Colonic mucosa (tissue), 4 donors: ENCODE measurements at places on chromosomes 6 and 20. TPM values are rescaled to one million over a fixed set of nuclear protein-coding genes. Genes with fewer than 3 reads are reported as not detected.

JPH2 gene
- total RNA-seq, result 13.8 TPM

ADGRB3 gene
- total RNA-seq, result 0.98 TPM

ZC3H12D gene
- total RNA-seq, result 4.3 TPM

DEFB123 gene
- not detected for total RNA-seq

C2 gene
- total RNA-seq, result 15.2 TPM

KIF13A gene
- total RNA-seq, result 43.7 TPM

AFG1L gene
- 9.5 TPM for total RNA-seq

TBP gene
- total RNA-seq, result 11.7 TPM

CALHM6 gene
- 6.2 TPM for total RNA-seq

FNDC11 gene
- 0.69 TPM for total RNA-seq

DACT2 gene
- total RNA-seq, result 2.0 TPM

DNA sequence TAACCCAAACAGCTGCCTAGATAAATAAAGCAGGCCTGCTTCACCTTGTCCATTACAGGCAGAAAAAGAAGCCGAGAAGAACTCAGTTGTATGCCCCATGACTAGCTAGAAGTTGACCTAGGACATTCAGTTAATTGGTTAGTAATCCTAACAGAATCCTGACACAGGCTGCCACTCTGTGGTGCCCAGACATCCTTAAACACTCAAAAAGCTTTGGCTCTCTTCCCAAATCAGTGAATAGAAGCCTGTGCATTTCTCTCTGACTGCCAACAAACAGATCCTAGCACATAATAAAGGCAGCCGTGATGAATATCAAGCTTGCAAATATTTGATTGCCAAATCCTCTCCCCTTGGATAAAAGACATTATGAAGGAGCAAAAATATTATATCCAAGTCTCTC lies 519.1 kb upstream of the EYS start:
- no peak for DNase-seq

GRCh38 chr6:127857051-127857637 lies 43.7 kb downstream of the THEMIS start:
- DNase-seq, result no peak

- DNase-seq, result no peak
These were observed 39.3 kb downstream of the ATXN1 start for GRCh38 chr6:16721977-16722376.

DNA sequence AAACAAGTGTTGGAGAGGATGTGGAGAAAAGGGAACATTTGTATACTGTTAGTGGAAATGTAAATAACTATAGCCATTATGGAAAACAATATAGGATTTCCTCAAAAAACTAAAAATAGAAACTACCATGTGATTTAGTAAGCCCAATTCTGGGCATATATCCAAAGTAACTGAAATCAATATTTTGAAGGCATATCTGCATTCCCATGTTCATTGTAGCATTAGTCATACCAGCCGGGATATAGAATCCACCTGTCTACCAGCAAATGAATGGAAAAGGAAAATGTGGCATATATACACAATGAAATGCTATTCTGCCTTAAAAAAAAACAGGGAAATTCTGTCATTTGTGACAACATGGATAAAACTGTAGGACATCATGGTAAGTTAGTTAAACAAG lies 15.3 kb upstream of the C6orf58 start:
- DNase-seq, result no peak

GRCh38 chr6:158900663-158901312 lies 81.6 kb upstream of the EZR start:
- no peak for DNase-seq

- peak; percentile 36 for DNase-seq
These were observed 40.6 kb downstream of the ISM1 start for GRCh38 chr20:13261460-13262301.

- no peak for DNase-seq
These were observed 111.9 kb downstream of the DNAH8 start for GRCh38 chr6:38827024-38827423.

- DNase-seq, result no peak
These were observed 288.7 kb upstream of the FOXQ1 start for GRCh38 chr6:1023229-1023628.

DNA sequence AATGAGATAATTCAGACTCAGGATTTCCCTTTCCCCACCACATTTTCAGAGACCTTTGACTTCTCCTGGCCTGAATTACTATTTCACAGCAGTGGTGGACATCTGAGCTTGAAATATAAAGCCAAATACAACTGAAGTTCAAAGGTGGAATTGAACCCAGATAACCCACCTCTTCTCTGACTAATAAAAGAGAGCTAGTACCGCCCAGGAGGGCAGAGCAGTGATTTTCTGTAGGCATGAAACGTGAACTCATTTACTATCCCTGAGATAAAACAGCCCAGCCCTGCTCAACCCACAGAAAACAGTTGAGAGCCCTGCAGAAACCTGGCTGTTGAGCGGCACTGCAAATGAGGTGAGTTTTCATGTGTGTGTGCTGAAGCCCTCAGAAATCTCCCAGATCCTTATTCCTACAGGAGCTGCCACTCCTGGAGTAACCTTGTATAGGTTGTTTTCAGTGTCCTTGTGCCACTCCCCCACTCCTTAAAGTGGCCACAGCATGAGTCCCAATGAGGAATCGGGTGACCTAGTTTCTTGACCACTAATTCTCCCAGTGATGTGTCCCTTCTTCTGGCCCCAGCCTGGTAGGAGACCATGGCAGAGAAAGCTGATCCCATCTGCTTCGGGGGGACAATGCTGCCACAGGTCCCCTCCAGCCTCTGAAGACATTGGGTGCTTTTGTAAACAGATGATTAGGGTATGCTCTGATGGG lies 99.2 kb downstream of the NOL4L start:
- peak; percentile 38 for DNase-seq

- DNase-seq, result no peak
These were observed 10.9 kb upstream of the BNIP5 start for GRCh38 chr6:36347621-36348020.

DNA sequence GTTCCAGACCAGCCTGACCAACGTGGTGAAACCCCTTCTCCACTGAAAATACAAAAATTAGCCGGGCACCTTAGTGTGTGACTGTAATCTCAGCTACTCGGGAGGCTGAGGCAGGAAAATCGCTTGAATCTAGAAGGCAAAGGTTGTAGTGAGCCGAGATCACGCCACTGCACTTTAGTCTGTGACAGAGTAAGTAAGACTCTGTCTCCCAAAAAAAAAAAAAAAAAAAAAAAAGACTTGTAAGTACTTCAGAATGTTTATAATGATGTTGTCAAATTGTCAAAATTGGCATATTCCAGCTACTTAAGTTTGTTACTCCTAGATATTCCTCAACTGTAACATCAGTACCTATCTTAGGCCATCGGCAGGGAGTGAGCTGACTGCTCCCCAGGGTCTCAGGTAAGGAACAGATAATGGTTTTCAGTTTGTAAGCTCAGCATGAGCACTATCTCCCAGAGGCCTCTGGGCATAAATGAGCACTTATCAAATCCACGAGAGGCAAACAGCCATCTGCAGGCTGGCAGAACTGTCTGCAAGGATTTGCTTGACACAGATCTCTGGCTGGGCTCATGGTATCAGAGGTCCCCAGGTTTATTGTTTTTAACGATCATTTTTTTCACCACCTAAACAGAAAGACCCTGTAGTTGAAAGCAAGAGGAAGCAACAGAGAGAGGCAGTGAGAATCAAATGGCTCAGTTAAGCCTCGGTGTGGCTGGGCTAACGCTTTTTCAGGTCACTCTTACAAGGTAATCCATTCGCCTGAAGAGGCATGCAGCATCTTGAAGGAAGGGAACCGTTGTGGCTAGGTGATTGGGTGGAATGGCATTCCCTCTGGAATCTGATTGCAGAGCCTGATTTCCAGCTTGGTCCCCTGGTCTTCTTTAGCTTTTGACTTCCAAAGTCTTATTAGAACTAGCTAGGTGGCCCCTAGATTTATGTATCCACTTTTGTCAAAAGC lies 115.9 kb downstream of the LY86 start:
- DNase-seq, result no peak

- DNase-seq, result no peak
These were observed 11.6 kb downstream of the GSS start for GRCh38 chr20:34943808-34944567.

GRCh38 chr6:88008411-88008810 lies 39.2 kb upstream of the SPACA1 start:
- DNase-seq, result no peak

GRCh38 chr6:120918137-120918536 lies 416.1 kb downstream of the TBC1D32 start:
- DNase-seq, result no peak

- no peak for DNase-seq
These were observed 23.7 kb downstream of the SDHAF4 start for GRCh38 chr6:70590400-70590799.

GRCh38 chr20:62412194-62413024 lies 5.3 kb upstream of the CABLES2 start:
- peak; percentile 95 for DNase-seq

- no peak for DNase-seq
These were observed 610.9 kb upstream of the AGPAT4 start for GRCh38 chr6:161884782-161885181.

GRCh38 chr6:131685266-131685780 lies 15.9 kb downstream of the OR2A4 start:
- no peak for DNase-seq

DNA sequence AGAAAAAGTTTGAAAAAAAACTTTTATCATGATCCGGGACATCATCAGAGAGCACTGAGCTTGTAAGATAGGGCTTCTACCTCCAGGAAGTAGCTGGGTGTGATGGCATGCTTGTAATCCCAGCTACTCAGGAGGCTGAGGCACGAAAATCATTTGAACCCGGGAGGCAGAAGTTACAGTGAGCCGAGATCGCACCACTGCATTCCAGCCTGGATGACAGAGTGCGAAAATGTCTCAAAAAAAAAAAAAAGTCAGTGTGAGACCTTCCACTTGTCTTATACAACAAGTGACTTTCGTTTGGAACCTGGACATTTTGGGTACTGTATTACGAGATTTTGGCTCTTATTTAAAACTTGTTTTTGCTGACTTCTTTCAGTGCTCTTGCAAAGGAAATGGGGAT lies 5.9 kb upstream of the SLC13A3 start:
- no peak for DNase-seq

DNA sequence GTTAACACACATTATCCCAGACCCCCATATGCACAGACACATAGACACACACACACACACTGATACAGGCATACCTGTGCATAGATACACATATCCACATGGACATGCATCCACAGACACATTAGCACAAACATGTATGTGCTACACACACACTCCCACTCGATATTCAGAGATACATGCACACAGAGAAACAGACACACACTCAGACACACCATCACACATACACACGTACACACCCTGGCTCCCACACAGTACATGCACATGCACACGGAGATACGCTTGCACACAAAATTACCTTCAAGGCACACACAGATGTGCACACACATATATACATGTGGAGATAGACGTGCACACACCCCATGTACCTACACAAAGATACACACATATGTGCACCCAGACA lies 19.7 kb downstream of the RBM38 start:
- no peak for DNase-seq

GRCh38 chr6:143443096-143443495 lies 7.4 kb downstream of the ADAT2 start:
- DNase-seq, result no peak

DNA sequence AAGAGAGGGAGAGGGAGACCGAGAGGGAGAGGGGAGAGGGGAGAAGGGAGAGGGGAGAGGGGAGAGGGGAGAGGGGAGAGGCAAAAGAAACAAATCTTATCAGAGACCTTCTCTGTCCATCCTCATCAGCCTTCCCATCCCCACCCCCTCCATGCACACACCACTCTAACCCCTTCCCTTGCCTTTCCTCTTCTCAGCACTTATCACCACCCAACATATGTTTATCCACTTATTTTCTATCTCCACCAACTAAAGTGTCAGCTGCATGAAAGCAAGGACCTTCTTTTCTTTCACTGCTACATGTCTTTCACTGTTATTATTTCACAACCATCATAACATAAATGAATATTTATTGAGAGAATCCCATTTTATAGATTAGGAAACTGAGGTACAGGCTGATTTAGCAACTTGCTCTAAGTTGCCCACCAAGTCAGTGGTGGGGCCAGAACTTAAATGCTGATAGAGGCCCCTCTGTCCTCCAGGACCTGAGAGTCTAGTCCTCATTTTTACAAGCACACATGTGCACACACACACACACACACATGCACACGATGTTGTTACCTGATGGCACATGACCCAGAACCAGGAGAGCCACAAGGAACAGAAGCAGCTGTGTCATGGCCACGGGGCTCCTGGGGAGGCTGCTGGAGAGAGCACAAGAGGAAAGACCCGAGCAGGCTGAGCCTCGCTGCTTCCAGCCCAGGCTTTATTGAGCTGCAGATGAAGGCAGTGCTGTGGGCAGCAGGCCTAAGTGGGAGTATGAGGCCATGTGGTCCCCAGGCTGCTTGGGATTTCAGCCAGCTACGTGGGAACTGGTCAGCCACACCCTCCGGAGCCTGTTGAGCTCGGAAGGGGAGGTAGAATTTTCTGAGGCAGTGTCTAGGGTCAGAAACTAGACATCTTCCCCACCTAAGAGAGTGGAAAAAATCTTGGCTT lies 2.3 kb downstream of the DEFB124 start:
- no peak for DNase-seq

DNA sequence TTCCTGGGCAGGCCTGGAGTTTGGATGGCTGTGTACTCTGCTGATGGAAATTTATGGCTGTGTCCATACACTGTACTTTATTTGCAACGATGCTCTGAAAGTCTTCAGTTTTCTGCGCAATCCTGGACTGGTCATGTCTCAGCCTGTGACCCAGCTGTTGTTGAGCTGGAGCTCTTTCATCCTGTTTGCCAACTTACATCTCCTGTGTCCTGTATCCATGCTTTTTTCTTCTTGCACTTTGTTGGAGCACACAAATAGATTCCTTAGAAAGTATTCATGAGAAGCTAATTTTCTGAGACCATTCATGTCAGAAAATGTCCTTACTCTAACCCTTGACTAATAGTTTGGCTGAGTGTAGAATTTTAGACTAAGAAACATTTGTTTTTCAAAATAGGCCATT lies 251.2 kb downstream of the BCKDHB start:
- DNase-seq, result no peak

DNA sequence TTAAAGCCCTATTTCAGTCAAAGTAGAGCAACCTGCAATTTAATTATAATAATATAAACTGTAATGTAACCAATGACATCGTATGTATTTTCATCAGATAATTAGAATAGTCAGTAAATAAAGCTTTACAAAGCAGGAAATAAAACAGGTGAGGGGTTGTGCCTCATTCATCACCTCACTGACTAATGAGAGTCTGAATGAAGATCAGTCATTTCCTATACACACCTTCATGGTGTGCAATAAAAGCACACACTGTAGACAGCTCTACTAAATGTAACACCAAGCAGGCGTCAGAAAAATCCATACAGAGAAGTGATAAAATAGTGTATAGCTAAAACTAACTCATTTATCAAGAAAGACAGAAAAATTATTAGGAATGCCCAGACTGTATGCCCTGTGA lies 105.9 kb downstream of the MAN1A1 start:
- no peak for DNase-seq
